ENCODE measurements at places on chromosomes 11 and 22.

- DNase-seq: no peak
Observed at GRCh38 chr11:119726585-119727522, 2.1 kb downstream of the NECTIN1 start.

GRCh38 chr11:93432247-93432646, 101.7 kb downstream of the DEUP1 start:
- no peak for DNase-seq

DNA sequence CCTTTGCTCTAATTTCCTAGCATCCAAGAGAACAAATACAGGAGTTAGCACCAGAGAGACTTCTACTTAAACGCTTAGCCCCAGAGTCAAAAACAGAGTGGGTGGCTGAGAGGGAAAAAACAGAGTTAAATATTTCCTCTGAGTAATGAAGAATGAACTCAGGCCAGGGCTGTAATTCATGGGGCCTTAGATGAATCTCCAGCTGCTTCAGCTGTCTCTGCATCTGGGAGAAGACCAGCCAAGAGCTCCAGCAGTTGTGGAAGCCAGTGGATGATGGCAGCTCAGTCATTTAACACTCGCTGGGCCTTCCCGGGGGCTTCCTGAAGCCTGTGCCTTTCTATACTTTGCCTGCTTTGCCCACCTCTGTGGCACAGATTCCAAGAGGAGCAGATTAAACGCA, 5.7 kb upstream of the ADAMTS15 start:
- DNase-seq: no peak

GRCh38 chr22:30005213-30005857, 74.9 kb upstream of the HORMAD2 start:
- peak; percentile 81 for DNase-seq

- no peak for DNase-seq
Observed at GRCh38 chr22:25161916-25162530, 37.6 kb upstream of the CRYBB3 start.

- peak; percentile 41 for DNase-seq
Observed at GRCh38 chr11:35618497-35619115, 346 bp downstream of the FJX1 start.

DNA sequence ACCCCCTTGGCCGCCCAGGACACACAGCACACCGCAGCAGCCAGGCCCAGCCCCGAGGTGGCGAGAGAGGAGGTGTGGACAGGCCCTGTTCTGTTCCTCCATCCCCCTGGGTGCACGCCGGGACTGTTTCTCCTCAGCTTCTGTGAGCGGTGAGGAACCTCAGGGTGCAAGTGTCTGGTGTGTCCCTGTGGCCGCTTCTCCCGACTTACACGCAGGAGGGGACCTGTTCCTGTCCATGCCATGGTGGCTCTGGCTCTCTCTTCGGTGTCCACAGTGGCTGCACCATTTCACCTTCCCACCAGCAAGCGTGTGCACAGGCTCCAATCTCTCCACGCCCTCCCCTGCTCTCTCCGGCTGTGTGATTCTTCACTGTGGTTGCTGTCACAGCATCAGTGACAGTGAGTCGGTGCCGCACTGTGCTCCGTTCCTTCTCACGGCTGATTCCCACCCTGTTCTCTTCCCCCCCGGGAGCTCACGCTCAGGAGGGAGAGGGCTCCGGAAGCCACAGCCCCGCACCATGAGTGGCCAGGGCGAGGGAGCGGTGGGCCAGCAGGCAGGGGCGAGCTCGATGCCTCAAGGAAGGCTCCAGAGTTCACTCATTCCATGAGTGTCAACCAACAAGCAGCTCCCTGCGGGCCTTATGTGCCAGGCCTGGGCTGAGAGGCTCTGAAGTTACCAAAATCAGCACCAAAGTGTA, 18.6 kb upstream of the WNT7B start:
- DNase-seq: no peak

GRCh38 chr11:86446163-86446923, 71.7 kb downstream of the CCDC81 start:
- DNase-seq: no peak

DNA sequence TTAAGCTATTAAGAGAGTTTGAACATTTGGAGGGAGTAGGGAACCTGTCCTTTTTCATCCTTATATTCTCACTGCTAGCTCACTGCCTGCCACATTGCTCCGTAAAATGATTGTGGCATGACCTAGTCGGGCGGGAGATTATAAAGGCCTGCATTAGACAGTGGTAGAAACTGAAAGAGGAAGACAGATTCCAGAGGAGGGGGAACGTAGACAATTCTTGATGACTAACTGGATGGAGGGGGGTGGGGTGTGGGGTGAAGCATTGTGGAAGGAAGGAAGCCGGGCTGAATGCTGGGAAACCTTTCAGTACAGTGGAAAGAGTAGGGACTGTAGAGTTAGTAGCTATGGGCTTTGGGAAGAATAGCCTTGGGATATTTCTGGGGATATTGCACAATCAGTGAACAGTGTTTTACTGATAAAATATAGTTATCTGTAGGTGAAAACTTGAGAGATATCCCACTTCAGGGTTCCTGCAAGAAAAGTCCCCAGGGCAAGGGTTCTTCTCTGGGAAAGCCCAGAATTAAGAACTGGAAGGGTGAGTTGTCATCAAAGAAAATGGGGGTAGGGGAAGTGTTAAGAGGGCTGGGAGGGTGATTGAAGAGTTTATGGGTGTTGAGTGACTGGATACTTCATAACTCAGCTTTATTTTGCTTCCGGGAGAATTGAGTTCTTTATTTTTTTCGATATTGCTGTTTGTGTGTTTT, 2.1 kb downstream of the MED15 start:
- DNase-seq: peak; percentile 94

DNA sequence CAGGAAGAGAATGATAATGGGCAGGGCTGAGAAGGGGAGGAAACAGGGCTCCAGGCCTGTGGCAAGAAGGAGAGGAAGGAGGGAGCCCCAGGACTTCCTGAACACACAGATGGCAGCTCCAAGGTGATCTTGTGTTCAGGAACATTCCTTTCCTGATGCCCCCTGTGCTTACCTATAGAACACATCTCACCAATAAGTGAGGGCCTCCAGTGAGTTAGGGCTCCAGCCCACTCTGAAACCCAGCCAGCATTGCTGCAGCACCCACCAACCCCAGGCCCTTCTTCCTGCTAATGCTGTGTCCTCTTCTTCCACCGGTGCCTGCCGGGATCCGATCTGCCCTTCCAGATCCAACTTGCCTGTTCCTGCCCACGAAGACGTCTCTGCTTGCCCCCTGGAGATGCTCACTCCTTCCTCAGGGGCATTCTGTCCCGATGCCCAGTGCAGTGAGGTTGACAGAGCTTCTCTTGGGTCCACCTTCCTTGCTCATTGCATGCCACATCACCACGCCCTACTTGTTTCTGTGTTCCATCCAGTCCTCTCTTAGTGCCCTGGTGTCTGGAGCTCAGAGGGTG, 17.4 kb downstream of the ANKK1 start:
- no peak for DNase-seq

DNA sequence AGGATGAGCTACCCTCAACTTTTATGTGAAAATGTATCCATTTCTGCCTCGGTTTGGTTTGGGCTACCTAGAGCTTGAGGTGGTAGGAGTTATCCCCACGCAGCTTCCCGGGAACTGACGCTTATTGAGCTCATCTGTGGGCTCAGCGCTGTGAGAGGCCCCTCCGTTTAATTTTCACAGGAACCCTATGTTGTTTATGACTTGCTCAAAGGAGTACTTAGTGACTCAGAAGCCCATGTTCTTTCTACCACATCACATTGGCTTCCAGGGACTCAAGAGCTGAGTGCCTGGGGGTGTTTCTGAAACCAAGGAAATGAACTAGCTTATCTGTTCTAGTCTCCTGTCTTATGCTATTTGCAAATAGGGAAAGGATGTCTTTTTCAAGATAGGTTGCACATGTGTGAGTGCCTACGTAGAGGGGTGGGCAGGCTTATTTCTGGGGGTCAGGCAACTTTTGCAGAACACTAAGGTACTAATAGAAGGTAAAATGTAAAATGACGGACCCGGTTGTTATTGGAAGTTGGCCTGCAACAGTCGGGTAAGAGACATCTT, 40.5 kb downstream of the MICAL2 start:
- DNase-seq: peak; percentile 55

DNA sequence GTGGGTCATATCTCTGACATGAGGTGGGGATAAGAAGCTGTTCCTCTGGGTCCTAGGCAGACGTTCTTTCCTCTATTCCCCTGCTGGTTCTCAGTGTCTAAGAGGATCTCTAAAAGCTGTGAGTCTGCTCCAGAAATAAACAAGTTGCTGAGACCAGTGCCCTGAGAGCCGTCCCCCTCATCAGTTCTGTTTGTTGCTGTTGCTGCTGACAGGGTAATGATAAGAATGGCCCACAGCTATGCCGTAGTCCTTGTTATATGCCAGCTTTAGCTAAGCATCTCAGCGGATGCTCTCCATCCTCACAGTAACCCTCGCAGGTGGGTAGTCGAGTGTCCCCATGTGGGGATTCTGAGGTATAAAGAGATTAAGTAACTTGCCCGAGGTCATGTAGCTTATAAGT, 23.5 kb upstream of the ST14 start:
- no peak for DNase-seq

- DNase-seq: peak; percentile 57
Observed at GRCh38 chr11:77082838-77083565, 16.2 kb downstream of the CAPN5 start.

DNA sequence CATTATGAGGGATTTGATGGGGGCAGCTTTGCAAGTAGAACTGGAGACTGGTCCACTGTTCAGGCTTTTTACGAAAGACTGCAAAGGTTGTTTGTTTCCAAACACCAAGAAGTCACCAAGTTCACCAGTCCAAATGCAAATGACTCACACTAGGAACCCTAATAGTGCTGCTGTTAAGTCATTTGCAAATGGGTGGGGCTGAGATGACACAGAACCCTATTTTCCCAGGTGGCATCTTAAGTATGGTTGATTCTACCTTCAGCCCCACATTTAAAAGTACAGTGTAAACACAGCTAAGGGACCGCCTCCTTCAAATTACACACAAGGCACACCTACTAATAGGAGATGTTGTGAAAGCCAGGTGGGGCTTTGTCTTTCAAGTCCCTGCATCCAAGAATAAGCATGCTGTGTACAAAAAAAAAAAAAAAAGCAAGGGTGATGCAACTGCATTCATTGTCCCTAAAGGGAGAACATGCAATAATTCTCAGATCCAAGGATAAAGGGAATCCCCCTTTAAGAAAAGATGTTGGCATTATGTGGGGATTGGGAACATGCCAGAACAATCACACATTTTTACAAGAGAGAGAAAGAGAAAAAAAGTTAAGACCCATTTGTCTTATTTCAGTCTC, 27.3 kb downstream of the BDNF start:
- DNase-seq: no peak

- no peak for DNase-seq
Observed at GRCh38 chr11:64128255-64129006, 37.5 kb downstream of the MACROD1 start.

DNA sequence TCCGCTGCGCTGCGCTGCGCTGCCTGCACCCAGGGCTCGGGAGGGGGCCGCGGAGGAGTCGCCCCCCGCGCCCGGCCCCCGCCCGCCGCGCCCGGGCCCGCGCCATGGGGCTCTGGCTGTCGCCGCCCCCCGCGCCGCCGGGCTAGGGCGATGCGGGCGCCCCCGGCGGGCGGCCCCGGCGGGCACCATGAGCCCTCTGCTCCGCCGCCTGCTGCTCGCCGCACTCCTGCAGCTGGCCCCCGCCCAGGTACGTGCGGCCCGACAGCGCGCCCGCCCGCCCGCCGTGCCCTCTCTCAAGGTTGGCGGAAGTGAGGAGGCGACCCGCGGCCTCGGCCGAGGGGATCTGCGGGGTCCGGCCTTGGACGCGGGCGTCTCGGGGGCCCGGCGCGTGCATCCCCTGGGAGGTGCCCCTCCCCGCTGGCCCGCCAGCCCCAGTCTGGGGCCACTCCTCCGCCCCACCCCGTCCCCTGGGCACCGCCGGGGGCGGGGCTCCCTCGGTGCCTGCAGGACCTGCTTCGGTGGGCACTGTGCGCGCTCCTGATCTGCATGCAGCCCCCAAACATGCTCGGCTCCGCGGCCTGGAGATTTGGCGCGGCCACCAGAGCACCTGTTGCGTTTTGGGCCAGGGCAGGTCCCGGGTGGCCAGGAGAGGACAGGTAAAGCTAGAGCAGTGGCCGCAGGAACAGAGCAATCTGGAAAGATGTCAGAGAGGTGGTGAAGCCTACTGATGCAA, 429 bp downstream of the VEGFB start:
- DNase-seq: no peak

DNA sequence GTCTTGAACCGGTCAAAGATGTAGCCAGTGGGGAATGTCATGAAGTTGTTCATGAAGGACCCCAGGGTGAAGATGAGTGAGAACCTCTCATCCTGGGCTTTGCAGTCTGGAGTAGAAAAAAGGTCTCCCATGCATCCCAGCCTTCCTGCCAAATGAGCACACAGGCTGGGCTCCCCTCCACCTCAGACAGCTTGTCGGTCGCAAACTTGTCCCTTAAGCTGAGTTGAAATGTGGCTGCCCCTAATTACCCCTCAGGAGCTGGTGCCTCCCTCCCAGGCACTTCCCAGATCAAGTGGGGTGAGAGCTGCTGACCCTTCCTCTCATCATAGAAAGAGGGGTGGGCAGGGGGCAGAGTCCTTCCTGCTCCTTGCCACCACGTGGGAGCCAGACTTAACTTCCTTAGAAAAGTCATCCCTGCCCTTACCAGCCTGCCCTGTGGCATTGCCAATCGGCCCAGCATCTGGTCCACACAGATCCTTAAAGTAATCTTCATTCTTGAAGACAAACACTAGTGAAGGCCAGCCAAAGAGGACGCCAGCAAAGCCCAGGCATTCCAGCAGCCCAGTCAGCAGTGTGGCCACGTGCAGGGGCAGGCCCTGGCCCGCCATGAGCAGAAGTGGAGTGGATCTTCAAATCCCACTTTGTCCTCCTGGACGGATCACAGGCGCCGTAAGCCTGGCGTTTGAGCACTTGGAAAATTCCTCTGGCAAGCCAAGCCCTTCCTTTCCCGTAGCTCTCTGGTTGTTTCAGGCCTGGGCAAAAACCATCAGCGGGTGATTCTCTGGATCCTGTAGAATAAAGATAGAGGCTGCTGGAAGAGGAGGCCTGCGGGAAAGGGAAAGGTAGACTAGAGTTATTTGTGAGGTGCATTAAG, 1.1 kb downstream of the SLC43A3 start:
- DNase-seq: peak; percentile 63

- no peak for DNase-seq
Observed at GRCh38 chr11:15636521-15637089, 521.9 kb downstream of the INSC start.

GRCh38 chr11:118379497-118379896, 20.1 kb downstream of the UBE4A start:
- DNase-seq: no peak

DNA sequence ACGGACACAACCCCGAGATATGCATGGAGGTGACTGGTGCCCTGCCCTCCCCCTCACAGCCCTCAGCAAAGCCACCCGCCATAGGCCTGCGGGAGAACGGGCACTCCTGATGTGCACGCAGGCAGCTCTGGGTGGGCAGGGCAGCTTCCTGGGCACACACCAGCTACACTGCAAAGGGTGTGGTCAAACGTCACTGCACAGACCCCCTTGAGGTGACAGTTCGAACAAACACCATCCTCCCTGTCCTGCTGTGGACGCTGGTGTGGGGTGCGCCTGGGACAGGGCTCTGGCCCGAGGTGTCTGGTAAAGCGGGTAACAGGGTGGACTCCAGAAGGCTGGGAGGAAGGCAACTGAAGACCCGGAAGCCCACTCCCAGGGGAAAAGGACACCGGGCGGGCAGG, 21.9 kb upstream of the MOB2 start:
- no peak for DNase-seq

- DNase-seq: no peak
Observed at GRCh38 chr22:48483764-48484528, 1343.7 kb downstream of the BRD1 start.

GRCh38 chr11:119839476-119840133, 110.6 kb upstream of the NECTIN1 start:
- no peak for DNase-seq
